ENCODE measurements at places on chromosomes 1 and 21. TPM values are rescaled to one million over a fixed set of nuclear protein-coding genes. Genes with fewer than 3 reads are reported as not detected.

Gene CHML
- 76.6 TPM for total RNA-seq

Gene CELA2B
- not detected for total RNA-seq

Gene TSPEAR
- not detected for total RNA-seq

Gene ARHGEF10L
- 25.7 TPM for total RNA-seq

Gene KLHL20
- 31.0 TPM for total RNA-seq

Gene JAK1
- 37.5 TPM for total RNA-seq

Gene RGS7
- 20.0 TPM for total RNA-seq

Gene LCE3E
- not detected for total RNA-seq

Gene MXRA8
- total RNA-seq: 10.2 TPM

Gene SPRR2G
- not detected for total RNA-seq

Gene NR1I3
- total RNA-seq: not detected

Gene IQGAP3
- 1.2 TPM for total RNA-seq

Gene CD1B
- total RNA-seq: not detected

Gene SHISAL2A
- total RNA-seq: not detected

Gene FOXE3
- not detected for total RNA-seq

Gene RHBG
- not detected for total RNA-seq

Gene MMP23B
- total RNA-seq: 0.82 TPM

Gene FAM163A
- total RNA-seq: 0.41 TPM

Gene RHOU
- total RNA-seq: 46.1 TPM

Gene KLHDC7A
- total RNA-seq: under 0.01 TPM

Gene LCE1F
- not detected for total RNA-seq

Gene MYOC
- total RNA-seq: under 0.01 TPM

Gene SMCP
- not detected for total RNA-seq

Gene FLG2
- not detected for total RNA-seq

Gene CRYBG2
- 0.41 TPM for total RNA-seq

Gene FCRL1
- total RNA-seq: not detected

Gene DIO1
- total RNA-seq: not detected

Gene KRTAP19-4
- total RNA-seq: not detected

Gene MSH4
- total RNA-seq: 1.6 TPM

Gene IVL
- total RNA-seq: not detected

Gene ARID4B
- 92.9 TPM for total RNA-seq

Gene NPR1
- 0.41 TPM for total RNA-seq

Gene RIPK4
- not detected for total RNA-seq

Gene UHMK1
- total RNA-seq: 38.3 TPM

Gene FMO4
- total RNA-seq: 0.82 TPM

Gene PPM1J
- 4.1 TPM for total RNA-seq

Gene KCNJ9
- total RNA-seq: 11.4 TPM

Gene DNASE2B
- total RNA-seq: not detected

Gene NOL9
- 35.9 TPM for total RNA-seq

Gene TBX15
- total RNA-seq: 0.82 TPM

Gene VASH2
- 28.1 TPM for total RNA-seq

Gene CATSPERE
- 2.0 TPM for total RNA-seq

Gene RUNX3
- not detected for total RNA-seq

Gene CD101
- 0.82 TPM for total RNA-seq

Gene NUP210L
- 0.41 TPM for total RNA-seq

Gene WLS
- 28.1 TPM for total RNA-seq

Gene FCRLA
- total RNA-seq: not detected

All from frontal cortex (tissue), 4 donors.